ENCODE measurements at places on chromosomes 12 and 14. TPM values are rescaled to one million over a fixed set of nuclear protein-coding genes. Genes with fewer than 3 reads are reported as not detected.

The SOX5 gene
- 67.6 TPM for total RNA-seq

The TSPAN9 gene
- 30.3 TPM for total RNA-seq

The GARIN6 gene
- not detected for total RNA-seq

The TGFB3 gene
- 28.8 TPM for total RNA-seq

The NR4A1 gene
- total RNA-seq = 439 TPM

The SYT10 gene
- not detected for total RNA-seq

The GLIPR1L2 gene
- 0.82 TPM for total RNA-seq

The PKP2 gene
- 24.8 TPM for total RNA-seq

The PCED1B gene
- 5.6 TPM for total RNA-seq

The GPR135 gene
- 4.7 TPM for total RNA-seq

The GPR137C gene
- total RNA-seq = 0.46 TPM

The KERA gene
- total RNA-seq = not detected

The ATG14 gene
- 14.8 TPM for total RNA-seq

The FAM186B gene
- not detected for total RNA-seq

The SERPINA10 gene
- total RNA-seq = not detected

The KLRC1 gene
- total RNA-seq = 2.2 TPM

The COX14 gene
- 95.7 TPM for total RNA-seq

The CLEC1A gene
- 7.3 TPM for total RNA-seq

The ACOT4 gene
- total RNA-seq = 1.8 TPM

The KRR1 gene
- total RNA-seq = 39.9 TPM

The BCAT1 gene
- total RNA-seq = 33.7 TPM

The IRAK3 gene
- total RNA-seq = 136 TPM

The MUCL1 gene
- not detected for total RNA-seq

The GNG2 gene
- total RNA-seq = 85.6 TPM

The GXYLT1 gene
- total RNA-seq = 11.9 TPM

The MAP1LC3B2 gene
- not detected for total RNA-seq
